ENCODE measurements at places on chromosomes 3 and 15. TPM values are rescaled to one million over a fixed set of nuclear protein-coding genes. Genes with fewer than 3 reads are reported as not detected.

Gene FANCI
- total RNA-seq: 35.7 TPM

Gene NDUFB4
- 143 TPM for total RNA-seq

Gene STARD9
- 0.41 TPM for total RNA-seq

Gene GOLGA8R
- total RNA-seq: 0.90 TPM

Gene MRPS11
- 70.5 TPM for total RNA-seq

Gene STRIT1
- total RNA-seq: not detected

DNA sequence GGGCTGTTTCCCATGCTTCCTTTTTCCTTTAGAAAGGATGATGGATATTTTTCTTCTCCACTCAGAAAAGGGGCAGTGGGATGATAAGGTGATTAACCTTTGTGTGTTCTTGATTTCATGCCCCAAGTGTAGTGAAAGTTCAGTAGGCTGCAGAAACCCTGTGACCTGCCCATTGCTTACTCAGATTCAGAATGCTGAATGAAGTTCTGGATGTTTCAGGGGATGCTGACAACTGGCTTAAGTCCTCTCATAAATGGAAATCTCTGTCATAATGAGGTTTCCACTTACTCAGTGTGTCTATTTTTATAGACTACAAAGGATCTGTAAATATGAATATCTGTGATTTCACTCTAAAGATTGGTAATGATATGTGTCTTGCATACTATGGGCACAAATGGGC lies 471.3 kb upstream of the TPRG1 start:
- no peak for DNase-seq

GRCh38 chr3:184656829-184657681 lies 54.8 kb downstream of the MAGEF1 start:
- DNase-seq: no peak

DNA sequence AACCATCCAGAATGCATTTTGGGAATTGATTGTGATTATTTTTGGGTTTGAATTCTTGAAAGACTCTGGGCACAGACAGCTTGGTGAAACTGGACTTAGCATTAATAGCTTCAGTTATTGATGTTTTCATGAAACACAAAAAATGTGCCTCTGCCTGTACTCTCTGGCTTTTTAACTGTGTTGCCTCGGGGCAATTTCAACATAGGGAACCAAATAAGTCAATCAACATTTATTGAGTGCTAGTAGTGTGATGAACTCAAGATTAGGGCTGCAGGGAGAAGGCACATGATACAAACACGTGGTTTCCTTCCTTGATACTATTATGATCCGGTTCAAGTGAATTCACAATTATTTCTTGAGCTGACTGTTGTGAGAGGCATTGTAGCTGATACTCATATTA lies 50.8 kb downstream of the UNC13C start:
- DNase-seq: no peak

DNA sequence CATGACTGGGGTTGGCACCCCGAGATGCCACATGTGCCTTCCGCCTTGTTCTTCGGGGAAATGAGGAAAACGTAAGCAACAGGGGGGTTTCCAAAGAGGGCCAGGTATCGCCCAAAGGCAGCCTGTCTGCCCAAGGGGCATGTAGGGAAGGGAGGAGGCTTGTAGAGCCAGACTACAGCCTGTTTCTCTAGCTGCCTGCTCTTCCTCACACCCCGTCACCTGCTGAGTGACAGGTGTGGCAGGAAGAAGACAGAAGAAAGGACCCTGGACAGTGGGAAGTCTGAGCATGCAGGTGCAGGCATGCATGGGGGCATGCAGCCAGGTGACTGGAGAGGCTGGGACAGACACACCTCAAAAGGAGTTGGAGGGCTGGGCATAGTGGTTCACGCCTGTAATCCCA lies 9.8 kb downstream of the PLA2G4E start:
- DNase-seq: no peak

- DNase-seq: no peak
These were observed 1218.8 kb upstream of the EPHA6 start for GRCh38 chr3:95595416-95596075.

Gene EEF1AKMT4
- total RNA-seq: 19.1 TPM

Gene PLXNA1
- total RNA-seq: 12.1 TPM

Gene MYL3
- not detected for total RNA-seq

DNA sequence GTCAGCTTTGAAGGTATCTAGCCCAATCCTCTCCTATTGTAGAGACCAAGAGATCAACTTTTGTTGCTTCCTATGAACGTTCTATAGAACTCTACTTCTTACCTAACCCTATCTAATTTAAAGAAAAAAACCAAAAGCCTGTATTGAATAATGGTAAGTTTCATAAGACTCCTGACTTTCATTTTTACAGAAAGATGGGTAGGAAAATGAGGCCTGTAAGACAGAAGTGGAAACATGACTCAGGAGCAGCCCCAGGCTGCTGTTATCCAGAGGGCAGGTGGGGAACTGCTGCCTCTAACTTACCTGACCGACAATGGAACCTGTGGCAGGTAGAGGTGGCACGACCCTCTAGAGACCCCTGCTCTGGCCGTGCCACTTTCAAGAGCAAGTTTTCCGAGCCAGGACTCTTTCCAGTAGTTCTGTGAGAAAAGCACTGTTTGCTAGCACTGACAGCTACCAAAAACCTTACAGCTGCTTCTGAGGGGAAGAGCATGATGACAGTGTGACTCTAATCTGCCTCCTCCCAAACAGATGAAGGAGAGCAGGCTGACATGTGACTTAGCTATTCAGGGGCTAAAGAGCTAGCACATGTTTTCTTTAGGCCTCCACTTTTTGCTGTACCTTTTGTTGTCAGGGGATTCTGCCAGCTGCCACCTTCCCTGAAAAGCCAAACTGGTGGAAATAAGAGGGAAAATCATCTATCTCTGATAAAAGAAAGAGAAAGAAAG lies 17.5 kb downstream of the POPDC2 start:
- no peak for DNase-seq

GRCh38 chr15:54687628-54688027 lies 509.1 kb downstream of the RSL24D1 start:
- DNase-seq: peak; percentile 46

DNA sequence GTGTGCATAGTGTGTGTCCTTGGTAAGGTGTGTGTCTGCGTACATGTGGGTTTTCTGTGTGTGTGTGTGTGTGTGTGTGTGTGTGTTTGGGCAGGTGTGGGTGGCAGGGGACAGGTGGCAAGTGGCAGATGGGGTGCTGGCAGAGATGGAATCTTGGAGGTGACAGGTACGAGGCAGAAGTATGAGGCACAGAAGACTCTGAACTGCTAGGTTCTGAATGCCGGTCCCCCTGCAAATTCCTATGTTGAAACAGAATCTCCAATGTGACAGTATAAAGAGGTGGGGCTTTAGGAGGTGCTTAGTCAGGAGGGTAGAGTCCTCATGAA lies 29.8 kb downstream of the SRPRB start:
- no peak for DNase-seq

Gene AQP9
- total RNA-seq: not detected

DNA sequence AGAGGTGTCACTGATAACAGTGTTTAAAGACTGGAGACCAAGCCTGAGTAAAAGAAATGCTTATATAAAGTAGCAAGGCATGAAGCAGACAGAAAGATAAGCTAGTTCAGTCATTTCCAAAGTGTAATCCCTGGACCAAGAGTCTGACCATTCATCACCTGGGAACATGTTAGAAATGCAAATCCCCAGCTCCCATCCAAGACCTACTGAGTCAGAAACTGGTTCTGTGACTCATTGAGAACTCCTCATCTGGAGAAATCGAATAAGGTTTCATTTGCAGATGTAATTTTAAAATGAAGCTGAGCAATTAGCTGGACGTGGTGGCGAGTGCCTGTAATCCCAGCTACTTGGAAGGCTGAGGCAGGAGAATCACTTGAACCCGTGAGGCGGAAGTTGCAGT lies 473.9 kb upstream of the UBE2E2 start:
- no peak for DNase-seq

DNA sequence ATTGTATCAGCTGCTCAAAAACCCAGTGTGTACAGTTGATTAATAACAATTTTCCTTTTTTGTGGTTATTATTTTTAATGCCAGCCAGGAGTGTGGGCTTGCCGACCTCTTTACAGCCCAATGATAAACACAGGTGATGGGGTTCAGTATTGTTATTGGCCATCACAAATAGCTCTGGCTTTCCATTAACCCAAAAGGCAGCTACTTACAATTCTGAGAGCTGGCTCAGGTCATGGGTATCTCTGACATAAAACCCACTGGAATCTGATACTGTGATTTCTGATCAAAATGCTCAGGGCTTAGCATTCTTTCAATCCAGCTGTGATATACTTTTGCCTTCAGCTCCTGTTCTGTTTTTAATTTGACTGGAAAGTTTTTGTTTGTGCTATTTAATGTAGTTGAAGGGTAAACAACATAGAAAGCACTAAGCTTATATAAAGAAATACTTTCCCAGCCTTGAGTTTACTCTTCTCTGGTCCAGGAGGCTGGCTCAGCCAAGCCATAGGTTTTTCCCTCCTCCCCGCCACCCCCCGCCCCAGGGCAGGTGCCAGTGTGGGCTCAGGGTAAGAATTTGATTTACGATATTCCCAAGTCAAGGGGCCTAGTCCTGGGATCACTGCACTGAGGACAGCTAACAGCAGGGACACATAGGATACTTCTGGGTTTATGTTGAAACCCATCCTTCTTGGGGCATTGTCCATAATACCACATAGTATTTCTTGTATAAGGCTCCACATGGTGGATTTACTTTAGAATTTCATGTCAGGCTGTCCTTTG lies 54.0 kb upstream of the MYZAP start:
- DNase-seq: no peak

Gene ADAMTSL3
- 4.5 TPM for total RNA-seq

Gene CORO2B
- not detected for total RNA-seq

Gene CSPG5
- 12.5 TPM for total RNA-seq

- no peak for DNase-seq
These were observed 1.2 kb downstream of the SS18L2 start for GRCh38 chr3:42591811-42592210.

DNA sequence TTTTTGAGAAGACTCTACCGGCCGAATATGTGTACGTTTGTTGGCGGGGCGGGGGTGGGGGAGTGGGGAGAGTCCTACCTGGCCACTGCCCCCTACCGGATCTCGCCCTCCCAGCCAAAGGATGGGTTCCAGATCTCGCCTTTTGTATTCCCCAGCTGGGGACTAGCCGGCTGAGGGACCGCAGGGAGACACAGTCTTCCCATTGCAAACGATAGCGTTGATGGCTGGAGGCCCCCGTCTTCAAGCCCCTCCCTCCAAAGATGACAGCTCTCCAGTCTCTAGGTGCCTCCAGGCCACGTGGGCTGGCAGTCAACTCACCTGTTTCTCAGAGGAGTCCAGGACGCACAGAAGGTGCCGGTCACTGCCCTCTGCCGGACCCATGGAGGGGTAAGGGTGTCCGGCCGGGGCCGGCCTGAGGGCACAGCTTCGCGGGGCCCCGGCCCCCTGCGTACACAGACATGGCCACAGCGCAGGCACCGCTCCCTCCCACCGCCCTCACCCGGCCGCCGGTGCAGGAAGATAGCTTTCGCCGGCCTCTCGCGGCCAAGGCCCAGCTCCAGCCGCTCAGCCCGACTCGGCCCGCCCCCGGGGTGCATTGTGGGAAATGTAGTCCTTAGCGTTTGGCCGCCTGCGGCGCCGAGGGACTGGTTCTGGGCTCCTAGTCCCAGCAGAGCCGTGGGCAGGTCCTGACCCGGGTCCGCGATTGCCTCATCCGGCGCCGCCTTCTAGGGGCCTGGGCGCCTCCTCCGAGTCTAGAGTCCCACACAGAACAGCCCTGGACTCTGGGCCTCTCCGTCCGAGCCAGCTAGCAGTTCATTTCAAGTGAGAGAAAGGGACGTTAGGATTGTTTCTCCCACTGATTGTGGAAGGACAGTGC lies at the start of gene MON1A:
MON1A (minus strand) TSS at position 521 of the 877 bp plus-strand sequence. CDS start 16,465 bp downstream, outside the sequence.
- DNase-seq: peak; percentile 80

DNA sequence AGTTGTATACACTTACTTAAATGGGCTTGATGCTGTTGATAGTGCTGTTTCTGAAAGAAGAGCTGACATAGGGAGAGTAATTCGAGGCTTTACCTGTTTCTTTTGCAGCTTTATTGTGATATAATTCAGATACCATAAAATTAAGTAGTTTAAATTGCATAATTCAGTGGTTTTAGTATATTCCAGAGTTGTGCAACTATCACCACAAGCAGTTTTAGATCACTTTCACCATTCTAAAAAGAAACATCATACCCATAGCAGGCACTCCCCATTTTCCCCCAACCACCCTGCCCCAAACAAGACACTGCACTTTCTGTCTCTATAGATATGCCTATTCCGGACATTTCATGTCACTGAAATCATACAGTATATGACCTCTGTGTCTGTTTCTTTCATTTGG lies 98.5 kb downstream of the MTHFS start:
- no peak for DNase-seq

DNA sequence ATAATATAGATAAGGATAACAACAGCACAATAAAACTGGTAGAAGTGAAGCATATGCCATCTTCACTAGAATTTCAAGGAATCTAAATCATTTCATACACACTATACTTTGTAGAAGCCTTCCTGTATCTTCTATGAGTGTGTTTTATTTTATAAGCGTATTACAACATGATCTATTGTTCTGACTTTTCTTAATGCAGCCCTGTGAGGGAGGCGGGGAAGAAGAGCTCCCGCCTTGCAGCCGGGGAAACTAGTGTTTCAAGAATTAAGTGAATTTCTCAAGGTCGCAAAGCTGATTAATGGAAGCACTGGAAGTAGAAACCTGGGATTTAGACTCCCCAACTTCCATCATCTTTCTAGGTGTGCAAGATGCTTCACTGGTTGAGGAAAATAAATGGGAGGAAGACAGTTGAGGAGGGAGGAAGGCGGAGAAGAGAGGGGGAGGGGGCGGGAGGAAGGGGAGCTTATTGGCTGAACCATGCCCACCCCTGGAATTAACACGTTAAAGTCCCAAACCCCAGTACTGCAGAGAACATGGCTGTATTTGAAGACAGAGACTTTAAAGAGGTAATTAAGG lies 32.9 kb downstream of the VGLL4 start:
- DNase-seq: no peak

DNA sequence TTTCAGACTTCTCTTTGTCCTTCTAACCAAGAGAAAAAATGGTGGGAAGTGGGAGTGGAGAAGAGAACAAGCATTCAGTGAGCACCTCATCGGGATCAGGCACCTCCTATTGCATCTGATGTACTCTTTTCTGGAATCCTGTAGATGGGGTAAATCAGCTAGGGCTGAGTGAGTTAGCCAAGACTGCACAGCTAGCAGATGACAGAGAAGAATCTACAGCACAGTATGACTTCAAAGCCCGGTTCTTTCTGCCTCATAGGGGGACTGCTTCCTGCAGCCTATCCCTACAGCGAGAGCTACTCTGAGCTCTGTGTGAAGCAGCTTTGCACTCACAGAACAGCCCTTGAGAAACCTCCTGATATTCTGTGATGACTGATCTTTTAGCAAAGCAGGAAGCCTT lies 275.2 kb upstream of the MEIS2 start:
- no peak for DNase-seq

GRCh38 chr3:153373606-153374005 lies 211.6 kb downstream of the RAP2B start:
- DNase-seq: no peak

Gene ECE2
- total RNA-seq: not detected

DNA sequence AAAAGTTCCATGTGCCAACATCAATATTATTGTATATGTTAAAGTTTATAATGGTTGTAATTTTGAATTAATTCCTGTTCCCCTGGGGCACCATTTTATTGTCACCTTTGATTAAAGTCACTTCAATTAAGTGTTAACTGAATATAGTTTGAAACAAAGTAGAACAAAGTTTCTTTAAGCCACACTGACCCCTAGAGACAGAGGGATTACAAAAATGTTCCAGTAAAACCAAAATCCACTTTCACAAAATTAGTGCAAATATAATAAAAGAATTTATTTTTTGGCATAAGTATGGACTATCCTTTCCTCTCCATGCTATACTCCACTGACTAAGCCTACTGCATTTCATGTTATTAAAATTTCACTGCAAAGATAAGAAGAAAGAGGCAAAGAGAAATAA lies 123.9 kb downstream of the ZMAT3 start:
- DNase-seq: no peak

Gene TRIM42
- not detected for total RNA-seq

Gene KCNMB2
- not detected for total RNA-seq

Data from Caki2 (cell line).